ENCODE measurements at places on chromosomes 7 and 10.
A peak's percentile ranks its signal among the peaks of the same experiment; 100 is the strongest.

- no peak for DNase-seq
Observed at GRCh38 chr10:49664006-49664841, 15.2 kb upstream of the C10orf53 start.

GRCh38 chr7:79334841-79335240 lies 118.6 kb downstream of the MAGI2 start:
- DNase-seq: no peak

GRCh38 chr7:47047384-47047783 lies 534.5 kb downstream of the TNS3 start:
- DNase-seq: no peak

DNA sequence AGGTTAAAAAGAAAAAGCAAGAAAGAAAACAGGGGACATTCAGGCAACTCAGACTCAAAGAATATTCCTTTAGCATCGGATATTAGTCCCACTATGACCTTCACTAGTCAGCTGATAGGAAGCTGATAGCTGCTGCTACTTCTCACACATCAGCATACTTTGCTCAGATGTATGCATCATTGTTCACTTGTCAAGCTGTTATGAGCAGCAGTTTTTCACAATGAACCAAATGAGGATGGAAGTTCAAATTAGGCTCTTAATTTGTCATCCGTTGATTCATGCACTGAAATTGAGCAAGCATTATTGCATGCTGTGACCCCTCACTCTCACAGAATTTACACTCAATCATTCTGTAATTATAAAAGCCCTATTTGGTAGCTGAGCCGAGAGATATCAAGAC lies 257.7 kb downstream of the SNX13 start:
- no peak for DNase-seq

DNA sequence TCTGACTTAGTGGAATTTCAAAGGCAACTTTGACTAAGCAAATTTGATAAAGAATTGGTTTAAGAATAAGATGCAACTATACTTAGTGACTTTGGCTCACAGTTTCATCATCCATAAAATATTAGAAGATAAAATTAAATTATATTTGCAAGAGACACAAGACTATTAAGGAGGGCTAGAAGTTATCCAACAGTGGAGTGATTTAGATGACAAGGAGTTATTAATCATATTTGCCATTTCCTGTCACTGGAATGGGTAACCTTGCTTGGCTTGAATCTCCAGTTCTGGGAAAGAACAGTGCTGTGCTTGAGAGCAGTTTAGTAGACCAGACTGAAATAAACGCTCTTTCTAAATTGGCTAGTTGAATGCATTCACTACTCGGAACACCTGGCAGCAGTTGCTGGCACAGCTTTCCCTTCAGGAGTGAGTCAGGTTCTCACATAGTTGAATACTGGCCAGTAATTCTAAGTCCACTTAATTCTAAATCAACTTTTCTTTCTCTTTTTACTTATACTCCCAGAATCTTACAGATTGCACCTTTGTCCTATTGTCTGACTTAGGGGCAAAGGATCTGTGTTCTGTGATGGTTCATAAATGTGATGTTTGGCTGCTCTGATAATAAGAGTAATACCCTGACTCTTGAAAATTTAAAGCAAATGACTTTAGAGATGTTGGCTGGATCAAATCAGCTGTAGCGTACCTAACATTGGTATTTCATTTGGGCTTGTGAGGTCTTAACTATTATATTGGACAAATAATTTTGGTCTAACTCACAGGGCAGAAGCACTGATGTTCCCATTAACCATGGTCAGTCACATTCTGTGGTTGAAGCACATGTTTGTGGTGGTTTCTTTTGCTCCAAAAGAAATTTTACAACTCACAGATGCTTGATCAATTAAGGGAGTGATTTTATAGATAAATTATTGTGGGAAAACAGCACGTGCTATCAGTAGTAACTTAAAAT lies 16.6 kb downstream of the STMP1 start:
- DNase-seq: no peak

- no peak for DNase-seq
Observed at GRCh38 chr10:43044448-43044921, 32.4 kb upstream of the RET start.

DNA sequence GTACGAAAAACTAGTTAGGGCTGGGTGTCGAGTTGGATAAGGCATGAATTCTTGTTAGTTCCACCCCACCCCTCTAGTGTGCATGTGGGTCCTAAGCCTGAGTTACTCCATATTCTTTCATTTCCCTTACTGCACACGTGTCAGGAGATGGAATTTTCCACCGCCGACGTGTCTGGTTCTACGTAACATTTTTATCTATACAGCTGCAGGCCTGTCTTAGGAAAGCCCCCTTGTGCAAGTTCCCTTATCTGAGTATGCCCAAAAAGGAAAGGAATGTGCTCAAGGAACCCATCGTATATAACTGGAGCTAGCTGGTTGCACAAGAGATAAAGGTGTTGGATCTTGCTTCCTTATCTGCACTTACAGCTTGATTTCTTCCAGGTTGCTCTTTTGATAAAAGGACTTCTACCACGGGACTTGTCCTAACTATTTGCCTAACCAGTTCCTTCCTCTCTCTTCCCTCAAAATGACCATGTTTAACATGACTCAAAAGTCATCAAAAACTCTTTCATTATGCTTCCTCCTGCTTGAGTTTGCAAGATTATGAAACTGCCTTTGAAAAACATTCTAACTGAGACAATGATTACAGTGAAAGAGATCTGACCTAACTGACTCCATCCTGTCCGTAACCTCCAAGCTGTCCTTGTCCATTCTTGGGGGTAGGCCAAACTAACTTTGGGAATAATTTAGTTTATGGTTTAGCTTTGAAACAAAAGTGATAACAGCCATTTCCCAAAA lies 181.4 kb downstream of the AKR1D1 start:
- DNase-seq: no peak

DNA sequence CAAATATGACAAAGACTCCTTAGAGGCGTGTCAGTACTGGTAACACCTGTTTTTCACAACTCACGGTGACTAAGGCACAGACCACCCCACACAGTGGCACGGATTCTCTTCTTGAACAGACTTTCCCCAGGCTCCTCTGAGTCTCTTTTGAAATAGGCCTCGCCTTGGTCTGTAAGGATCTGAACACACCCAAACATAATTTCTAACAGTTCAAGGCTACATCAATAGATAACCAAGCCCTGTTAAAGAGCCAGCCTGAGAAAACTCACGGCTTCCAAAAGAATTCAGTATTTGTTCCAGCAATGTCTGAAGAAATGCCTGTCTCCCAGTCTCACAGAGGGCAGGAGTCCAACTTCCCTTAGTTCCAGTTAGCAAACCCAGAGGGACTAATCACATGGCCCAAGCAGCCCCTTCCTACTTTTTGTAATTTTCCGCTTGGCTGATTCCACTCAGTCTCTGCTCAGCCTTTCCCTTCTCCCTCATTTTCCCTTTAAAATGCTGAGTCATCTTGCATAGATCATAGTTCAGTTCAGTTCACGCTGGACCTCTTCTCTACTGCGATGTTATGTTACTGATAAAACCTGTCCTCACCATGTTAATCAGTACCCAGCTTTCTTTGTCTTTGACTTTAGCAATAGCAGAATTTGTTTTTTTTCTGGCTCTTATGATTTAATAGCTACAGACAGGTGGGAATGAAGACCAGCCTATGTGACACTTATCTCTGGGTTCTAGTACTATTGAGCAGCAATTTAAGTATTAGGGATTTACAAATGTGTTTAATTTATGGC lies 22.6 kb upstream of the AKR1C3 start:
- no peak for DNase-seq

DNA sequence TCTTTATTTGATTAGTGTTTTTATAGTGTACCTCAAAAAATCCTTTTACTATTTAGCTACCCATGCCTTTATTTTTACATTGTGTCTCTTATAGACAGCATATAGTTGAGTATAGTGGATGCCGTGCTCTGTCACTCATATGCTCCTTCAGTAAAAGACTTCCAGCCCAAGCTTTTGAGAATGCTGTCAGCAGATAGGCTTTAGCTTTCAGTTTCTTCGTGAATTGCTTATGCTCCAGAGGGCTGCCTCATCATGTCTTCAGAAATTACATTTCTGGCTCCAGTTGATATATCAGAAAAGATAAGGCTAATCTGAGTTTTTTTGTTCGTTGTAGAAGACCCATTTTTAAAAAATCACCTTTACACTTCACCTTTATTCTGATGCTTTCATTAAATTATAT lies 332.0 kb downstream of the NXPH1 start:
- DNase-seq: no peak

DNA sequence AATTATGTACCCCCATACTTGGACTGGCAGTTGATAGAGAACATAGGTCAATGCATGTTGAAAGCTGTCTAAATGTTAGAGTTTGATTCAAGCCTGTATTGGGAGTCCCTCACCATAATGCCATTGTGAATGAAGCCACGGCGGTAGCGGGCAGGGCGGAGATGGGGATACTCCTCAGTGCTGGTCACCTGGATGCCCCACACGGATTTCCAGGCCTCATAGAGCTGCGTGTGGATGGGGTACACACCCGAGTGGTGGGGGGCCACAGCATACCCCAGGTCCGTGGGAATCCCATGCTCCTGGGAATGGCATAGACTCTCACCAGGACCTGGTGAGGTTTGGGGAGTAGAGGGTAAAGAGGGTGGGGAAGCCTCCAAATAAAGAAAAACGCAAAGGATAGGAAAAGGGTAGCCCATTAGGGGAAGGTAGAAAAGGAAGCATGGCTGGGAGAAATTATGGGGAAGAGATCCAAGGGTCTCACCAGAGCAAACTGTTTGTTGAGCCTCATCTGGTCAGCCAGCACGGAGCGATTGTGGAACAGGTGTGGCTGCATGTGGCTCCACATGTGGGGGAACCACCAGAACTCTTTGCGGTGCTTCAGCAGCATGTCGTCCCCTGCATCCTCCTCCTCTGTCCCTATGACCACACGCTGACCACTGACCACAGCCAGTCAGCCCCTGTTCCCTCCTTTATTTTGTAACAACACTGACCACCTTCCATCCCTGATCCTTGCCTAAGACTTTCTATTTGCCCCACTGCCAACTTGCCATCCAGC lies 5.0 kb downstream of the NDST2 start:
- DNase-seq: no peak

DNA sequence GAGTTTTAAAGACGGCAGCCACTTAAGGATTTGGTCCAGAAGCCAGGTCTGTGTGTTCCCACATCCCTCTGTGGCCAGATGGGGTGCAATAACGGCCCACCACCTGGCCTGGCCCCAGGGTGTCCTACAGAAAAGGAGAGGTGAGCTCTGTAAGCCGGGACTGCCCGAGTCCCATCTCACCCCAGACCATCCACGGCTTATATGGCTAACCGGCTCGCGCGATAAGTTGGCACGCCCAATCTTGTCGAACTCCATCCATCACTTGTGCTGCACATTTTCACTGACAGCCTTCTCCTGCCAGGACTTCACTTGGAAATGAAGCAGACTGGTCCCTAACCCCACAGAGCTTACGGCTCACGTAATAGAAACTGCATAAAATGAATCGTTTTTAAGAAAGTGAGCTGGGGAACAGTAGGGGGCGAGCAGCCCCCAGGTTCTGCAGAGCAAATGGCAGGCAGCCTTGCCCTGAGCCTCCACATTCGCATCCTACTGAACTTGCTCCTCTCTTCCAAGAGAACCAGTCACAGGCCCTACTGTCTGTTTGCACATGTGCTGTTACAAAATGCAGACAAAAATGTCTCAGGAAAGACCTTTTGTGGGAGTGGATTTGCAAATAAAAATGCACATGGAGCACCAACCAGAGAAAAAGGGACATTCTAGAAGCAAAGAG lies 98.2 kb downstream of the TNS3 start:
- no peak for DNase-seq

DNA sequence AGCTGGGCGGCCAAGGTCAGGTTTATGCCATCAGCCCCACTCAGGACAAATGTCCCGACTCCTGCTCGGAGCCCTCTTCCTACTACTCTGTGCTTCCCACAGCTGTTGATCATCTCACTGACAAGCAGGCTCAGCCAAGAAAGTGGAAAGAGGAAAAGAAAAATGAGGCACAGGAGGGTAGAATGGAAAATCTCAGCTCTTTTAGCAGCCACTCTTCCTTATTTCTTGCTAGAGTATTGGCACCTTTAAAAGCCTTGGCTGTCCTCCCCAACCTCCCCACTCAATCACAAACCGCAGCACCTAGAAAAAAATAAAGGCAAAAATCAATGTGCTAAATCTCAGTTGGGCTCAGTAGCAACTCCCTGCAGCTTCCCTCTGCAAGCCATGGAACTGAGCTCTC lies 35.3 kb upstream of the AGK start:
- no peak for DNase-seq

GRCh38 chr10:87918254-87918859 lies 54.9 kb downstream of the PTEN start:
- no peak for DNase-seq

GRCh38 chr7:44618753-44619152 lies 12.3 kb downstream of the OGDH start:
- DNase-seq: no peak

DNA sequence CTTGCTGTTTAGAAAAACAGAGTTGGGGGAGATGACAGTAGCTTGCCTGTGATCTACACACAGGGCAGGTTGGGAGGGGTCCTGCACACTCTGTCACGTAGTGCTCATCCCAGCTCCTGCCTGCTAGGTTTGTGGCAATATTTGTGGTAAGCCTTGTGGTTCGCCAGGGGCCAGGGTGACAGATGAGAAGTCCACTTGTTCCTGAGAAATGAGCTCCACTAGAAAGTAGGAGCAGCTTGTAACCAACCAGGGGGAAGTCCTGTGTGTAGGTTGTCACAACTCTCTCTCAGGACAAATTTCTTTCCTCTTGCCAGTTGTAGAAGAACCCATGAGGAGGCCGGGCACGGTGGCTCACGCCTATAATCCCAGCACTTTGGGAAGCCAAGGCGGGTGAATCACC lies 147.0 kb downstream of the TCF7L2 start:
- no peak for DNase-seq

DNA sequence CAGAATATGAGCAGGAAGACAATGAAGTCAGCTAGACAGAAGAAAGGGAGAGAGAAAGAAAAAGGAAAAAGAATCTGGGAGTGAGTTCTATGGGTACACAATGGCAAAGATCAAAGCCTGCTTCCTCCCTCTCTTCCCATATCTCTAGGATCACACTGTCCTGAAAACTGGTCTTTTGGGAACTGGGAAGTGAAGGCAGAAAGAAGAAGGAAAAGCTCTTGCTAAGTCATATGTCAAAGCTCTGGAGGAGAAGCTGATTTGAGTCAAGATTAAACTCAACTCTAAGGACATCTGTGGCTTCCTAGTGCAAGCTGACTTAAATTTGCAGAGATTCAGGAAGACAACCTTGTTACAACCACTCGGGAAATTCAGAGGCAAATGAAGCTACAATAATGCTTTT lies 147.5 kb downstream of the DOCK4 start:
- DNase-seq: no peak

DNA sequence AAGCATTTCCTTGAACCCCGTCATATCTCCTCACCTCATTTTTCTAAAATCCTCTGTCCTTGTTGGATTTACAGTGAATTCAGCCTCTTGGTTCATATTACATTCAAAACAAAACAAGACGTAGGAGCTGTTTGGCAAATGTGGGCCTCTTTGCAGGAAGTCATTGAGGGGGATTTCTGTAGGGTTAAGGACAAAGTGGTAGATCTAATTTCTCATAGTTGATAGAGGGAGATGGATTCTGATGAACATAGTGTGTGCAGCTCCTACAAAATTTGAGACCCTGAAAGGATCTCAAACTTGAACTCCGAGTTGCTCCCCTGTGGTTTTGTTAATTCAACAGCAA lies 682 bp downstream of the TBXAS1 start:
- DNase-seq: peak; percentile 34
